ENCODE measurements at places on chromosomes 13 and 19. TPM values are rescaled to one million over a fixed set of nuclear protein-coding genes. Genes with fewer than 3 reads are reported as not detected.

The IFI30 gene
- 16.9 TPM for polyA plus RNA-seq

The ZNF709 gene
- polyA plus RNA-seq: 13.9 TPM

The PRTN3 gene
- 1.2 TPM for polyA plus RNA-seq

The CBY2 gene
- polyA plus RNA-seq: 0.74 TPM

The CCNA1 gene
- polyA plus RNA-seq: 0.70 TPM

The NOVA2 gene
- polyA plus RNA-seq: 3.6 TPM

The GRIN2D gene
- polyA plus RNA-seq: 0.71 TPM

The ZNF266 gene
- 38.2 TPM for polyA plus RNA-seq
